ENCODE measurements at places on chromosomes 16 and 17.

DNA sequence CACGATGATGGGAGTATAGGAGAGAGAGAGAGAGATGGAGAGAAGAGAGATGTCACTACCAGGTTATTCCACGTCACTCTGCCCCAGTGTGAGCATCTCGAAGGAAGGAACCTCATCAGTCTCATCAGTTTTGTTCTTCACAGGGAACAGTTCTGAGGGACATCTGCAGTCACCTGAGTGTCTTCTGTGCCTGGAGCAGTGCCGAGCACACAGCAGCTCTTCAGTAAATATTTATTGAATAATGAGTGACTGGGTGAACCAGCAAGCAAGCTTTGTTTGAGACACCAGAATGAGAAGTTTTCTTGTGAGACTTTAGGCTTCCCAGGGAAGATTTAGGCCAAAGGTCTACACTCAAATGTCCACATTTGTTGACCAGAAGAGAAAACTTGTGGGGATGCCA, 142.4 kb upstream of the IRX3 start:
- no peak for DNase-seq

GRCh38 chr16:27381974-27382855, 19.8 kb upstream of the IL21R start:
- DNase-seq = no peak

DNA sequence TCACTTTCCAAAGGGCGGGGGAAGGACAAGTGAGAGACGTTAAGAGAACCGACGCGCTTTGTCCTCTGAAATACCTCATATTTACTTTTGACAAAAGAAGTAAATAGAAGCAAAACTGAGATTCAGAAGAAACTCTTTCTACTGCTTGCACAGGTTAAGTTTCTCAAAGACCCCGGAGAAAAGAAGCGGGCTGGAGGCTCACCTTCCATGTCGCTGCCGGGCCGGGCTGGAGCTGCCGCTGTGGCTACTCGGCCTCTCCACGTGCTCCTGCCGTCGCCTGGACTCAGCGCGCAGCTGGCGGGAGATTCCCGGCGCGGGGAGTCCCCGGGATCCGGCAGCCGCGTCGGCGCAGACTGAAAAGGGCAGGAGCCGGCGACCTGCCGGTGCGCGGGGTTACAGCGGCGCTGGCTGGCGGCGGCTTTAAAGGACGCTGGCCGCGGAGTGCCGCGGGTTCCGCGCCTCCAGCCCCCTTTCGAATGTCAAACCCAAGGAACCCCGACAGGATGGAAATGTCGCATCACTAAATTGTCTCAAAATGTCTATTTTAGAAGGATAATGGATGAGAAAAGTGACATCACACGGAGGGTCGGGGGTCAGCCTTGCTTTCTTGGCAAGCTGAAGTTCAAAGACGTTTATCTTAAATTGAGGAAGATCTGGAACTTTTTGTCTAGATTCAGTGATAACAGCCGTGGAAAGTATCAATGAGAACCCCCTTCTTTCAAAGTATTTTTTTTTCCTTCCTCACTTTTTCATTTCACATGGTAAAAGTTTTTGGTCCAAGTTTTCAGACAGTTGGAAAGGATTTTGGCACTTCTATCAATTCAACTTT, at the start of gene IKZF3:
TSS of gene IKZF3 (minus strand) at position 395 of the 829 bp plus-strand sequence. CDS start at position 209, 186 bp downstream.
- peak; percentile 71 for DNase-seq

GRCh38 chr16:70766176-70766575, 34.8 kb downstream of the VAC14 start:
- DNase-seq = no peak

DNA sequence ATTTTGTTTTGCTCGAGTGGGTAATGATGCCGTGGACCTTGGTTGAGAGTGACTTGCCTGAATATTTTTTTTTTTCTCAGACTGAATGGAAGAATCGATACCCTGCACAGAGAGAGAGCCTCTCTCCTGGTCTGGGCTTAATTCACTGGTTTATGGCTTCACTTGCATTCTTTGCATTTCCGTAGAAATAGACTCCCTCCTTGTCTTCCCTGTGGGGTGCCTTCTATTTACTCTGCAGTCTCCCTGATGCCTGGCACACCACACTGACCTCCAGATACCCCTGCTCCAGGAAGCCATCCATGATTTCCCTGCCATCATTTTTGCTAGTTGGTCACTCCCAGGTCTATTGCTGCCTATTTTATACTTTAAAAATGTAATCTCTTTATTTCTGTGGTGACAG, 238.0 kb downstream of the SNX29 start:
- DNase-seq = no peak

DNA sequence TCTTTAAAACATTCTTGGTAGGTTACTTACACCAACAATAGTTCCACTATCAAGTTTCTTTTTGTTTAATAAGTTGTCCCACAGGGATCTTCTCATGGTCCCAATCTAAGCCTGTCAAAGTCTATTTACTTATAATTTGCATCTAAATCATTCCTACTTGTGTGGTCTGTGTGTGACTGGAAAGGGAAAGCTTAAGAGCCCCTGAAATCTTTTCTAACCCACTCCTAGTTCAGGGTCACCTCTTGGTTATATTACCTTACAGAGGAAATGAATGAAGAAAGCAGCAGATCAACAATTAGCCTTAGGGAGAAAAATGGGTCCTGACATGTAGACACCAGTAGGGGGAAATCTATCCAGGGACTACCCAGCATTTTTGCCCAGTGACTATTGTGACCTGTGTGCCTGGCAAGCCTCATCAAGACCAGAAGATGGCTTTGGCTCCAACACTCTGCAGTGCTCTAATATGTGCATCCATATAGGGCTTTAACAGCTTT, 110.4 kb upstream of the HAS3 start:
- no peak for DNase-seq

- no peak for DNase-seq
These were observed 730.2 kb upstream of the RBFOX1 start for GRCh38 chr16:6602405-6602804.

DNA sequence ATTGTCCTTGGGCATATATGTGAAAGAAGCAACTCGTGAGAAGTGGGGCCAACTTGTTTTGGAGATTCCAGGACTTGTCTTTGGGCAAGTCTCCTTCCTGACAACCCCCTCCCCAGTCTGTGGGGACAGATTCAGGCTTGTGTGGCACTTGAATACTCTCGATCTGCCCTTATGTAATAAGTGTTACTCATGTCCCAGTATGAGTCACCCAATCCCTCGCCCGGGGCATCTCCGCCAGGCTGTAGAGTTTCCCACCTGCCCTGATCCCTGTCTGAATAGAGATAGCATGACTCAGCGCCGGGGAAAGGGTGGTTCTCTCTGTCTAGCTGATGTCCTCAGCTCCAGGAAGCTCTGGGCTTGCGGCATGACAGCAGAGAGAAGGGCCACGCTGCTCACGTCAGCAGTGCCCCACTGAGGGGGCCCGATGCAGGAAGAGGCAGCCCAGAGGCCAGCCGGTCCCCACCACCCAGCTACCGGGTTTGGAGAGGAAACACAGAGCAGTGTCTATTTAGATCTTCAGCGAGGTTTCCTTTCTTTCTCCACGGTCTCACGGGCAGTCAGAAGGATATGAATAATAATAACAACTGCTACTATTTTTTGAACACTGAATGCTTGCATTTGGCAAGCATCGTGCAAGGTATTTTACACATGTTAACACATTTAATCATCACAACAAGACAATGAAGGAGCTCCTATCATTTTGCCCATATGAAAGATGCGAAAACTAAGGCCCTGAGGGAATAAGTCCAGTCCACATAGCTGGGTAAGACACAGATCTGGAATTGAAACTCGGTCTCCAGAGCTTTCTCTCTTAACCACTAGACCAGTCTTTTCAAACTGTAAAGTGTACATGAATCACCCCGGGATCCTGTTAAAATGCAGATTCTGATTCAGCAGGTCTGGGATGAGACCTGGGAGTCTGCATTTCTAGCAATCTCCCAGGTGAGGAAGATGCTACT, 426.7 kb upstream of the MAF start:
- peak; percentile 4 for DNase-seq

- DNase-seq = no peak
These were observed 41.4 kb downstream of the MIS12 start for GRCh38 chr17:5527601-5528250.

DNA sequence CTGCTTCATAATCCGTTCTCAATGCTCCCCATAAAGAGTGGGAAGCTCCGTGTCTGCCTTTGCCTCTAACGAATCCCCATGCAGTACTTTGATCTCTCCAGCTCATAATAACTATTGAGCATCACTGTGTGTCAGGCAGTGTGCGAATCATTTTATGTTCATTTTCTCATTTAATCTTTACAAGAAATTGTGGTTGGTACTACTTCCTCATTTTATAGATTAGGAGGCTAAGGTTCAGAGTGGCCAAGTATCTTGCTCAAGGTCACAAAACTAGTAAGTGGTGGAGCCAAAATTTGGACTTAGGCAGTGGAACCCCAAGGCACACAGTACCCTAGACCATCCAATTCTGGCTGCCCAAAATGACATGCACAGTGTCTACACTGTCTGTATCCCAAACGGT, 44.8 kb downstream of the ABCC12 start:
- no peak for DNase-seq

- DNase-seq = no peak
These were observed 2.2 kb downstream of the CYTH1 start for GRCh38 chr17:78779850-78780249.

GRCh38 chr17:10620823-10621222, 36.3 kb downstream of the MYH3 start:
- no peak for DNase-seq

DNA sequence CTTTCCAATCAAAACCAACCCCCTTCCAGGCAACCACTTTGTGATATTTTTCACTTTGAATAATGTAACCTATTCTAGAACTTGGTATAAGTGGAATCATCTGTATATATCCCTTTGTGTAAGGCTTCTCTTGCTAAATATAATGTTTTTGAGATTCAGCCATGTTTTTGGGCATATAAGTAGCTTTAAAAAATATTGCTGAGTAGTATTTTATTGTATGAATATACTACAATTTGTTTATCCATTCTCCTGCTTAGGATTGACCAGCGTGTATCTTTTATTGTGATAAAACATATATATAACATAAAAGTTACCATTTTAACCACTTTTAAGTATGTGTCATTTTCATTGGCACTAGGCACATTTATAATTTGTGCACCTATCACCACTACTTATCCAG, 79.8 kb upstream of the GPR139 start:
- DNase-seq = no peak

GRCh38 chr17:82436601-82437324, 13.8 kb downstream of the CYBC1 start:
- no peak for DNase-seq

- no peak for DNase-seq
These were observed 5.5 kb upstream of the SMG1 start for GRCh38 chr16:18931756-18932155.

DNA sequence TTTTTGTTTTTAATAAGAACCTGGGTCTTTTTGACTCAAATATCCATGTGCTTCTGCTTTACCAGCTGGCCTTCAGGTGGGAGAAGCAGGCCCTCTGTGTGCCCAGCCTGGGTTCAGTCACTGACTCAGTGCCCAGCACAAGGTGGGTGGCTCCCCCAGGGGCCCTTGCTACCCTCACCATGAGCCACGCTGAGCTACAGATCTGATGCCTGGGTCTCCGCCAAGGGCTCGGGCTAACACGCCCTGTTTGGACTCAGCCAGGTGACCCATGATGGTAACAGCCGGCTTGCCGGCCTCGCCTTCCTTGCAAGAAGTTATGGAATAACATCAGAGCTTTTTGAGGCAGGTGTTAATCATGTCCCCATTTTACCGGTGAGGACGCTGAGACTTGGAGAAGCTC, 109.5 kb upstream of the NLRP1 start:
- DNase-seq = no peak

DNA sequence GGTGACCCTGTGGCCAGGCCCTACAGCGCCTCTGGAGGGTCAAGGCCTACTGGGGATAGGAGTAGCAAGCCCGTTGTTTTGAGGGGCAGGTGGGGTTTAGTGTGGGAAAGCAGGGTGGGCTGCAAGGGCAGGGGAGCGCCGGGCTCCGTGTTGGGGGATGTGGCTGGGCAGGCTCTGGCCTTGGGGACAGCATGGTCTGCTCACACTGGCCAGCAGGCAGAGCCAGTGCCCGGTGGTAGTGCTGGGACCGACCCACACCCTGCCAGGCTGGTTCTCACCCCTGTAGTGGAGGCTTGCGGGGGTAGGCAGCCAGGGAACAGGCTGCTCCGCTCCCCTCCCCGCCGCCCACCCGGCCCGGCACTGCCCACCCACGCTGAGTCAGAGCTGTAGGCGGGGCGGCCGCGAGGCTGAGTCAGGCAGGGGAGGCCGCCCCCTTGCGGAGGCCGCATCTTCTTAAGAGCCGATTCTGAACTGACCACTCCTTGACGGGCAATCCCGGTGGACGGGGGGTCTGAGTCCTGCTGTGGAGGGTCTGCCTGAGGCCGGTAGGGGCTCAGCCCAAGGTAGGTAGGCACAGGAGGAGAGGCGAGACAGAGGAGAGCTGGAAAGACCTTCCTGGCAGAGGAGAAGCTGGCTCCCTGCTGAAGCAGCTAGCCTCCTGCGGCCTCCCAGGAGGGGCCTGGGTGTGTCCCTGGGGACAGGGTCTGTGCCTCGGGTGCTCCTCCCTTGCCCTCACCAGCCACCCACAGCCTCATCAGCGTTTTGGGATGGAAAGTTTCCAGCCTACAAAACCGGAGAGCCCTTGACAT, 62.4 kb downstream of the BAIAP2 start:
- peak; percentile 26 for DNase-seq

- no peak for DNase-seq
These were observed 18.2 kb upstream of the MEIOB start for GRCh38 chr16:1890024-1890707.

- no peak for DNase-seq
These were observed 24.4 kb upstream of the DOC2B start for GRCh38 chr17:205817-206216.

GRCh38 chr16:73063854-73064211, 15.9 kb upstream of the ZFHX3 start:
- DNase-seq = no peak

- no peak for DNase-seq
These were observed 45.6 kb downstream of the SLC47A1 start for GRCh38 chr17:19579192-19579761.

- no peak for DNase-seq
These were observed 19.7 kb downstream of the CYB5B start for GRCh38 chr16:69443927-69444631.

DNA sequence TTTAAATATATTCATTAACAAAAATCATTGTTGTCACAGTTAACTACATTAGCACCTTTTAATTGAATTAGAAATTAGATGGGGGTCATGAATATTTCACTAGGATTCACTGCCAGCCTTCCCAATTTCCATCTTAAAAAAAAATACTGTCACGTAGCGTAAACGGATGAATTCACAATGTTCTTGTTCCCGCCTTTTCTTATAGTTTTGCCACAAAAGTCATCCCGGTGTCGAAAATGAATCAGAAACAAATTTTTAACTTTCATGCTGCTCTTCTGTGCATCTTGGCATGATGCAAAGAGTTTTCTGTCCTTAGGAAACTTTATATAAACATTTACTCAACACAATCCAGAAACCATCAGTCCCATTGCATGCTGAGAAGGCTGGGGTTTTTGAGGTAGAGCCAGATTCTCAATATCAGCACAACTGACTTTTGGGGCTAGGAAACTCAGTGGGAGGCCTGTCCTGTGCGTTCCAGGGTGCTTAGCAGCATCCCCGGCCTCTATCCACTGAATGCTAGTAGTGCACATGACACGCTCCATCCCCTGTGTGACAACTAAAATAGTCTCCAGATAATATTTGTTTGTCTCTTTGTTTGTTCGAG, 252.9 kb upstream of the XYLT1 start:
- no peak for DNase-seq

GRCh38 chr16:83769397-83770008, 38.3 kb upstream of the HSBP1 start:
- peak; percentile 40 for DNase-seq
